Osteoblast (primary cell): ENCODE measurements at places on chromosomes 5 and 9.

DNA sequence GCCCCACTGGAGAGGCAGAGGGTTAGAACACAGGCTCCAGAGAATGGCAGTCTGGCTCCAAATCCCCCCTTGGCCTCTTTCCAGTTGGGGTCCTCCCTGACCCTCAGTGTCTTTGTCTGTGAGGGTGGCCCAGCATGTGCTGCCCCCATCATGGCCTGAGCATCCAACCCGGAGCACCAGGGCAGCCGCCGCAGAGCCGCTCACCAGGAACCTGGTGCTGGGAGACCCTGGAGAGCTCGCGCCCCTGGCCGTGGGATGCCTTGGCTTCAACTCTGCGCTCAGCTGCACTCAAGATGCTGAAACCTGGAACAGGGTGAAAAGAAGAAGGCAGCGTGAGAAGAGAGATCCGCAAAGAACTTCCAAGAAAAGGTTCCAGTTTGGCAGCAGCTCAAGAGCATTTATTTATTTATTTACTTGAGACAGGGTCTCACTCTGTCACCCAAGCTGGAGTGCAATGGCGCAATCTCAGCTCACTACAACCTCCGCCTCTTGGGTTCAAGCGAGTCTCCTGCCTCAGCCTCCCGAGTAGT, 3.8 kb downstream of the CCDC187 start:
- no peak for DNase-seq

DNA sequence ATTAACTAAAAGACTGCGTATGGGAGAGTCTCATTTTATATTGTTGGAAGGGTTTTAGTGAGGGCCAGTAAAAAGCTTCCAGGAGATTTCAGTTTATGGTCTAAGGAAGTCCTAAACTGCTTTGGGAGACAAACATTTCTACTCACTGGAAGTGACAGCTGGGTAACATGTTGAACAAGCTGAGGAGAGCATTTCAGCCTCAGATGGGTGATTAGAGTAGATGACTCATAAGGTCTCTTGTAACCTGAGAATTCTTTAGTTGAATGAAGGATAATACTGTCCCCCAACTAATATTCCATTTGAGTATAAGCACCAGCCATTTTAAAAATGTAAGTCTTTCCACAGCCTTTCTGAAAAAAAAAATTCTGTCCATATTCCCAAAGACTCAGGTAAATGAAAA, 218.0 kb upstream of the C9orf72 start:
- no peak for DNase-seq

DNA sequence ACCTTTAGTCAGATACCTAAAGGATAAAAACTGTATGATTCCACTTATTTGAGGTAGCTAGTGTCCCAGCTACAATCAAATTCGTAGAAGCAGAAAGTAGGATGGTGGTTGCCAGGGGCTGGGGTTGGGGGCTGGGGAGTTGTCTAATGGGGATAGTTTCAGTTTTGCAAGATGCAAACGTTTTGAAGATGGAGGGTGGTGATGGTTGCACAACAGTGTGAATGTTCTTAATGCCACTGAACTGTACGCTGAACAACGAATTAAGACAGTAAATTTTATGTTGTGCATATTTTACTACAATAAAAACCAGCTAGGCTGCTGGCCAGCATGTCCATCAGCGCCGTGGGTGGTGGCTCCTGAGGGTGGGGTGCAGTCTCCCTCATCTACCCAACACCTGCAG, 137.8 kb downstream of the GADD45G start:
- no peak for DNase-seq

DNA sequence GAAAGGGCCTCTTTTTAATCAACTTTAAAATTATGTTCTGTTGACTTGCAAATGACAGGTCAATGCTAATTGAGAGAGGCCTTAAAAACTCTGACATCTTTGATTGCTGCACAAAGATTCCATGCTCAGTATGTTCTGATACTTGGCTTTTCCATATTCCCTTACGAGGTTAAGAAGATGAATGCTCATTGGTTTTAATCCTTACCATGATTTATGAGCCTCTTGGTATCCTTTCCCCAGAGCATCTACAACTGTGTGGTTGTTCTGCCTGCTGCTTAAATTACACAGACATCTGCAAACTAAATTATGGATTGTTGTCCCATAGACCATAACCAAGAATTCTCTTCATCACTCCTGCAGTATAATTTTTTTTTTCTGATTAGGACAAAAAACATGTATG, 352.6 kb downstream of the CDH12 start:
- DNase-seq: no peak

- DNase-seq: no peak
Measured at GRCh38 chr5:171242521-171242920, 66.5 kb upstream of the TLX3 start.

GRCh38 chr9:38127271-38127839, 58.3 kb upstream of the SHB start:
- DNase-seq: no peak

- DNase-seq: no peak
Measured at GRCh38 chr5:127944125-127944524, 139.4 kb upstream of the SLC12A2 start.

GRCh38 chr9:15867334-15867733, 314.5 kb downstream of the CCDC171 start:
- no peak for DNase-seq
